Retina (tissue), 1 donor: ENCODE measurements at places on chromosomes 5 and 9.

- DNase-seq = no peak
Measured at GRCh38 chr5:127508644-127509373, 8.6 kb upstream of the PRRC1 start.

GRCh38 chr9:134796882-134797281 is 83.7 kb upstream of the FCN2 start:
- no peak for DNase-seq

DNA sequence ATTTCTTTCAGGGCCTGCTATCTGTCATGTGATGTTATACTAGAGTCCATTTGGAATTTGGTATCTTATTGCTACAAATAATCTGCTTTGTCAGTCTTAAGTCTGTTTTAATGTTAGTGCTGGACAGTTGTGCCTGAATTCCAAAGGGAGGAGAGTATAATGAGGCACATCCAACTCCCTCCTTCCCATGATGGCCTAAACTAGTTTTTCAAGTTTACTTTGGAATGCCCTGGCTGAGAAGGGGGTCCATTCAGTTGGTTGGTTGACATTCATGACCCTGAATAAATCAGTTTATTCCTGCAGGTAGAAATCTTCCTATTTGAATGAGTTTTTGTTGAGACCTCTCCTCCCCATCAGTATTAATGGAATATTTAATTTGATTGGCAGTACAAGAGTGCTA is 9.4 kb upstream of the LRRTM2 start:
- DNase-seq = no peak

DNA sequence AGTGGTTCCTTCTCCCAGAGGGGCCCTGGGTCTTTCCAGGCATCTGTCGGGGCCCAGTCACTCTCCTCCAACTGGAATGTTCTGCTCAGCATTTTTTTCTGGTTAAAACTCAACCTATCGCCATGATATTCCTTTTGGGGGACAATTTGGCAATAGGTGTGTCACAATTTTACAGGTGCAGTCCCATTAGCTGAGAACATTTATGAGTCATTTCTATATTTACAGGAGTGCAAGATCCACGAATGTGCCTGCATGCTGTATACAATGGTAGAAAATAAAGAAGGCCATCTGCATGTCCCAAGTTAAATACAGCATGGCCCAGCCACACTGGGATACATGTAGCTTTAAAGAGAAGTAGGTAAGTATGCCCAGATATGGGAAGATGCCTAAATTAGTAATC is 28.8 kb upstream of the SEMA4D start:
- DNase-seq = no peak

GRCh38 chr5:66587771-66588170 is 8.4 kb upstream of the MAST4 start:
- DNase-seq = no peak
